ENCODE measurements at places on chromosomes 5 and 9.

DNA sequence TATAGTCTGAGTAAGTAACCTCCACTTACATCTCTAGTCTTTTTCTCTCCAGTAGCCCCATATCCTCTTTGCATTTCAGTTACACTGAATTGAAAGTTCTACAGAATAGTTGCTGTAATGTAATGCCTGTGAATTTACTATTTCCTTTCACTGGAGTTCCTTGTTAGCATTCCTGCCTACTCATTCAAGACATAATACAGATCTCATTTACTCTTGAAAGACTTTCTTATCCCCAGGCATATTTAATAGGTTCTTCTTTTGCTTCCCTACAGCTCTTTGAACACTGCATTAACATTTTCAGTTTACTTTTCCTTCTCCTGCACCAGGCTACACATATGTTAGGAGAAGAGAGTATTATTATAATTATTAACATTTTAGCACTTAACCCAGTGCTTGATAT lies 87.6 kb upstream of the OR13F1 start:
- no peak for DNase-seq

GRCh38 chr5:84384604-84385575 lies at the start of gene EDIL3:
TSS of gene EDIL3 (minus strand) at chr5:84384880. CDS start at chr5:84384374, 506 bp downstream.
- peak; percentile 25 for DNase-seq

DNA sequence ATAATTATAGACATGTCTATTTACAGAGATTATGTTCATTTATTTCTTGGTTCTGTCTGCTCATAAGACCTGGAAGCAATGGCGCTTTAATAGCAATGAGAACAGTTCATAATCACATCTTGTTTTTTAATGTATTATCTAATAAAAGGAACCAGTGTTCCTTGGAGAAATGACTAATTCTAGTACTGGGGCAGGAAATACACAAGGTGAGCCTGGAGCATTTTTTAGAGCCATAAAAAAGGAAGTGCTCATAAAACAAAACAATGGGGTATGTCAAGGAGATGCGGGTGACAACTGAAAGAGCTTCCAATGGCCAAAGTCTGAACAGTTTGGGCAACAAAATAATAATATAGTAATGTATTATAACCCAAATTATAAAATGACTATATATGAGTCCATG lies 531.9 kb upstream of the CHD1 start:
- no peak for DNase-seq

DNA sequence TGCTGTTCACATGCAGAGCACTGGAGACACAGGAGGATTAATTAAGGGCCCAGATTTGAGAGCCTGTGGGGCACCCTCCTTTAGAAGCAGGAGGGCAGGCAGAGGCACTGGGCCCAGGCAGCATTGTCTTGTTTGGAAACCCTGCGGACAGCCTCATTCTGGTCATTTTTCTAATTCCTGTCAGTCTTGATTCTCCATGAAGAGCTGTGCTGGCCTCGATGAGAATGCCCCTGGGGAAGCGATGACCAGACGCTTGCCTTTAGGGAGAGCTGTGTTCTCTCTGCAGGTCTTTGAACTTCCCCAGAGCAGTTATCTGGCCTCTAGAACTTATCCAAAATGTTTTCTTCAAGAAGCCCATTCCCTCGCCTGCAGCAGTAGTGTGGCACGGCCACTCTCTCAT lies 117.8 kb upstream of the PTCH1 start:
- DNase-seq: no peak

GRCh38 chr5:167916261-167916691 lies 375.2 kb upstream of the WWC1 start:
- peak; percentile 89 for DNase-seq

GRCh38 chr5:160649304-160649703 lies 202.7 kb downstream of the ATP10B start:
- DNase-seq: no peak

- DNase-seq: no peak
Observed at GRCh38 chr9:12065050-12065449, 628.1 kb upstream of the TYRP1 start.

DNA sequence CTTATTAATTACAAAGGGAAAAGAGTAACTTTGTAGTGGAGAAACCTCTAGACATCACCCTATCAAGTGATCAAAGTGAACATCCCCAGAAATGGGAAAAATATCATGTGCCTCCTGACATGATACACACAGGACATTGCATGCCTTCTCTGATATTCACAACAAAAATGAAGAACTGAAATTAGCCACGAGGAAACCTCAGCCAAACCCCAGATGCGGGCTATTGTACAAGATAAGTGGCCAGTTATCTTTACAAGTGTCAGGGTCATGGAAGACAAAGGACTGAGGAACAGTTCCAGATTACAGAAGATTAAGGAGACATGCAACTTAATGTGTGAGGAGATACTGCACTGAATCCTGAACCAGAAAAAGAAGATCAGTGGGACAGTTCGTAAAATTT lies 23.8 kb upstream of the NPM1 start:
- DNase-seq: no peak

DNA sequence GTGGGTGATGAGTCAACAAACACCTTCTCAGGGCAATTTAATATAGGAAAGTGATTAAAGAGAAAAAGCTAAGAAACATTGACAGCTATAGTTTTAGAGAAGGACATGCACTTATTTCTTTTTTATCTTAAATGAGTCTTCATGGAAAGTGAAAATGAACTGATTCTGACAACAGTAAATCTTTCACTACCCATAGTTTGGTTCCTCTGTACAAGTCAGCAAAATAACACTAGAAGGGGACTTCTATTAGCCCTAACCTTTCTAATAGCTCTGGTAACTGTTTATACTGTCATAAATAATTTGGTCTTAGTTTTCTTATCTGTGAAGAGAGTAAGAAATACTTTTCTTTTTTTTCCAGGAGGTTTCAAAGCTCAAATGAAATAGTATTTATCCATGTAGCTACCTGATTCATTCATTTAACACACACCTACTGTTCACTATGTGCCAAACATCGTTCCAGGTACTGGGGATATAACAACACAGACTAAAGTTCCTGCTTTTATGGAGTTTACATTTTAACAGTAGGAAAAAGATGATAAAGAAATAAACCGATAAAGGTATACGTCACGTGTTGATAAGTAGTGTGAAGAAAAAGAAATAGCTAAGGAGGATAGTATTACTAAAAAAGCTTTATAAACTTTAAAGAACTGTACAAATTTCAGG lies 148.2 kb downstream of the PCSK1 start:
- DNase-seq: no peak

GRCh38 chr9:79976257-79977073 lies 404.7 kb downstream of the TLE4 start:
- DNase-seq: no peak

DNA sequence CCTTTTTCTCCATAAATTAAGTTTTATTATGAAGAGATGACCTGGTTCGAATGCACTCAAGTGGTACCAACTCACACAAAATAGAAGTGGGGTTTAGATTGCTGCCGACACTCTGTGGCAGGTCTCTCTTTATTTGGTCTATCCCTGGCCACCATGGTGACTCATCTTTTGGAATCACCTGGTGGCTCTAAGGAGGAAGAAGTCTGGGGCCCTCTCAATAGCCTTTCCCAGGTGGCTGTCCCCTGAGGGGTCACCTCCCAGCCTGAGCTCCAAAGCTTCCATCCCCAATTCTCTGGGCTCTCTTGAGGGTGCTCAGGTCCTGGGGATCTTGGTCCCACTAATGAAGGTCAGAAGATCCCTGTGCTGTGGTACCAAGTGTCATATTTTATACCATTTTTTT lies 136.8 kb downstream of the MVB12B start:
- no peak for DNase-seq

GRCh38 chr5:134436523-134437339 lies 25.1 kb upstream of the CDKN2AIPNL start:
- DNase-seq: peak; percentile 97

- no peak for DNase-seq
Observed at GRCh38 chr9:134329576-134329855, 3.3 kb downstream of the RXRA start.

Measured in RCC 7860 (cell line).